HTR-8/SVneo (cell line): ENCODE measurements at places on chromosomes 5 and 9.

DNA sequence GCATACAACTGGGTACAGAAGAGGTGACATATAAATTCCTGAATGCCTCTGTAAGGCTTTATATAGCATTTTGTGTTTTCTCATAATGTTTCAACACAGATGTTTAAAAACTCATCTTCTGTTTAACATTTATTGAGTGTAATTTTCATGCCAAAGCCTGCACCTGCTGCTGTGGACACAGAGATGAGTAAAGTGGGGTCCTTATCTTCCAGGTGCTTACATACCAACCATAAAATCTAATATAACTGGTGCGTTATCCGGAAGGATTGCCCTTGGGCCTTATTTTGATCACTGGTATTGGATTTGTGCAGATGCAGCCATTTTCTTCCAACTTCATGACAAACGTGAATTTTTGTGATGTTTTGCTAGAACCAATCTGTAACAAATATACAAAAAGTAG, 222.3 kb downstream of the DMRT2 start:
- no peak for DNase-seq

DNA sequence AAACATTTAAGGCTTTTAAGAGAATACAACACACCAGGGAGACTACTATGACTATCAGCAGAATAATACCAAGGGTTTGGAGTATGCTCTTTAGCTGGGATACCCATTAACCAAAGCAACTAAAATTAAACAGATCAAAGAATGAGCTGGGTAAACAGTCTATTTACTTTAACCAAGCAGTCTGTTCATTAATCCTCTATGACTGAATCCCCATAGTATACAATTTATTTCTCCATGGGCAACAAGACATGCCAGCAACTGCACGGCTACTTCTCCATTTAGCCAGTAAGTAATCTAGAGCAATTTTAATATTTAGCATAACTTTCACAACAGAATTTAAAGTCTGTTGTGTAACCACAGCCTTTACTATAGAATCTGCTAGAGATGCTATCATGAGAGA, 77.6 kb downstream of the CDO1 start:
- no peak for DNase-seq

GRCh38 chr5:181044093-181044599, 4.1 kb downstream of the BTNL9 start:
- no peak for DNase-seq

DNA sequence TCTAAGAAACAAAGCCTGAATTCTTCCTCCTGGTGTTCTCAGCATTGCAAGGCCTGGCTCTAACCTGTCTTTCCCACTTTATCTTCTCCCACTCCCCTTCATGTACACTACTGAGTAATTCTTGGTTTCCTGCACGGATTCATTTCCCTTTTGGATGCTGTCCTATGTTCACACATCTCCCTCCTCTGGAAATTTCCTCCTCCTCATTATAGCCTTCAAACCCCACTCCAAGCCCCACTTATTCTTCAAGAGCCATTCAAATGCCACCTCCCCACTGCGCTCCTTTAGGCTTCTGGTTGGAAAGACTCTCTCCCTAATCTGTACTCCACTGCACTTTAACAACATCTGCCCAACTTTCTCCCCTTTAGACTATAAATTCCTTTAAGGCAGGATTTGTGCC, 28.2 kb upstream of the C5orf63 start:
- DNase-seq, result no peak

DNA sequence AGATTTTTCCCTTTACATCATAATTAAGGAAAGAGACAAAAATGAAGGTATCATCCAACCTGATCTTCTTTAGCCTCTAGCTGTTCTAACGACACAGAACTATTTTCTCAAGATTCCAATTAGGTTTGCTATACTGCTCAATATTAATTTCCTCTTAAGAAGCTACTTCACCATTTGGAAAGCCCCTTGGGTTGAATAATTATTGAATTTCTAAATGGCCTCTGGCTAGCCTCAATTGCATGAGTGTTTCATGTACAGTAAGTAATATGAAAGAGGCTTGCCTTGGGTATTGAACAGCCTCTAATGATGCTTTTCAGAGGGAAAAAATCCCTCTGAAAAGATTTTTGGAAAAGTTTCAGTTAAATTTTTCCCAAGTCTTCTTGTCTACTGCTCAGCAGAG, 3.7 kb upstream of the MOB3B start:
- DNase-seq, result no peak

- no peak for DNase-seq
These were observed 13.4 kb upstream of the TNIP1 start for GRCh38 chr5:151094030-151094851.

GRCh38 chr5:82386576-82386975, 108.4 kb upstream of the RPS23 start:
- no peak for DNase-seq

- no peak for DNase-seq
These were observed 208.5 kb downstream of the ROR2 start for GRCh38 chr9:91741522-91741921.

DNA sequence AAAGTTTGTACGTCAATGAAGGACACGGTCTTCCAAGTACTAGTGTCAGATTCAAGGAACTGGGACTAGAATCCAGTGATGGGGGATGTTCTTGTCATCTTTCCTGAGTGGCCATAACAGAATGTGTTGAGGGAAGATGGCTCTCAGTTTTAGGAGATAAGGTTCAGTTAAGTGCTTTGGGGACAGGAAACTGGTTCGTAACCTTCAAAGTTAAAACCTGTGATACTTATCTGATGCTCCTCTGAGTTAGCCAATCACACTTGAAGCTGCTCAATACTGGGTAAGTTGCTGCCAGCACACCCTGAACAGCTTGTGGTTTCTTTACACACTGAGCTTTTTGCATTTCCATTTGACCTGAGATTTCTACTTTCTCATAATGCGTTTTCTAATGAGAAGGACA, 64.4 kb downstream of the PIK3R1 start:
- no peak for DNase-seq

- no peak for DNase-seq
These were observed 65.7 kb upstream of the ZNF462 start for GRCh38 chr9:106797299-106797698.

- DNase-seq, result no peak
These were observed 251.5 kb upstream of the TNC start for GRCh38 chr9:115369322-115369957.

GRCh38 chr9:111502506-111502905, 18.3 kb upstream of the ECPAS start:
- DNase-seq, result no peak

DNA sequence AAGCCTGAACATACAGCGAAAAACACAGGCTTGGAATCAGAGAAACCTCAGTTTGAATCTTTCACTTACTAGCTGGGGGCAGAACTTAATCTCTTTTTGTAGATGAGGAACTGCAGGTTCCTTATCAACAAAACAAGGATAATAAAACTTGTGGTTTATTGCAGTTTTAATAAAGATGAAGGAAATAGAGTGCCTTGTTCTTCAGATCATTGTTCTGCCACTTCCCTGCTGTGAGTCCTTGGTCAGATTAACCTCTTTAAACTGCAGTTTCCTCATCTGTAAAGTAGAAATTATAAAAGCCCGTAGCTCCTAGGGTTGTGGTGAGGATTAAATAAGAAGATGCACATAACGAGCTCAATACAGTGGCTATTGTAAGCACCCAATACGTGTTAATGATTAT, 57.4 kb downstream of the FEM1C start:
- DNase-seq, result no peak

GRCh38 chr5:159242656-159243055, 20.4 kb upstream of the UBLCP1 start:
- DNase-seq, result no peak

DNA sequence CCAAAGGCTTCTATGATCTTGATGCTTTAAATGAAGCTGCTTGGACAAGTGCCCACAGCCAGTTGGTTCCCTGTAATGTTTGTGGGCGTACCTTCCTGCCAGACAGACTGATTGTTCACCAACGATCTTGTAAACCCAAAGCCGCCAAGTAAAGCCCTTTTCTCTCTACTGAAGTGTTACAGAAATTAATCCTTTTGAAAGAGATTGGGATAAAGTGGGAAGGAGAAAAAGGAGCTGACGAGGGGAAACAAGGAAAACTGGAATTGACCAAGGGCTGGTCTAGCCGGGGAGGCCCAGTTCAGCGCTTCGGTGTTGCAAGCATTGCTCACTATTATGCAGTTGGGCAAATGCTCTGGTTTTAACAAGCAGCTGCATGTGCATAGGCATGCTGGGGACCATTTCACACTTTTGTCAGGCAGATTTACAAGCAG, 53.2 kb downstream of the ZNF474 start:
- no peak for DNase-seq
